Liver (tissue), 10 donors: ENCODE measurements at places on chromosomes 3 and 15.

DNA sequence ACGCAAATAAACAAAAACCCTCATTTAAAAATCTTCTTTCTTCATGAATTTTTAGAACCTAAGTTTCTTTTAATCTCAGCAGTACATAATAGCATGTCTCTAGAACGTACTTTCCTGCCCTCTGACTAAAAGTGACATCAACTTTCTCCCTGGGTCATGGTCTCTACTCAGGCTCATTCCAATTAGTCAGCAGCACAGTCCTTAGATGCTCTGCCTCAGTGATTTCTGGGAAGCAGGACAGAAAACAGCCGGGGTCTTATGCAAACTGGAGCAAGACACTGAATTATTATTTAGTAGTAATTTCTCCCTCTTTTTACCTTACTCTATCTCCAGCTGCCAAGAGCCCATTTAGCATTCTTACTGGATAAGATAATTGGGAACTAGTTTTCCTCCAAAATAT, 365.2 kb downstream of the TUSC7 start:
- no peaks in the 10 kb centered on the region for H3K4me1 ChIP-seq
- H3K27me3 ChIP-seq: no peaks in the 10 kb centered on the region
- H3K27ac ChIP-seq: no peak overlapping the region
- H3K36me3 ChIP-seq: no peaks in the 10 kb centered on the region
- H3K4me3 ChIP-seq: no peak overlapping the region

DNA sequence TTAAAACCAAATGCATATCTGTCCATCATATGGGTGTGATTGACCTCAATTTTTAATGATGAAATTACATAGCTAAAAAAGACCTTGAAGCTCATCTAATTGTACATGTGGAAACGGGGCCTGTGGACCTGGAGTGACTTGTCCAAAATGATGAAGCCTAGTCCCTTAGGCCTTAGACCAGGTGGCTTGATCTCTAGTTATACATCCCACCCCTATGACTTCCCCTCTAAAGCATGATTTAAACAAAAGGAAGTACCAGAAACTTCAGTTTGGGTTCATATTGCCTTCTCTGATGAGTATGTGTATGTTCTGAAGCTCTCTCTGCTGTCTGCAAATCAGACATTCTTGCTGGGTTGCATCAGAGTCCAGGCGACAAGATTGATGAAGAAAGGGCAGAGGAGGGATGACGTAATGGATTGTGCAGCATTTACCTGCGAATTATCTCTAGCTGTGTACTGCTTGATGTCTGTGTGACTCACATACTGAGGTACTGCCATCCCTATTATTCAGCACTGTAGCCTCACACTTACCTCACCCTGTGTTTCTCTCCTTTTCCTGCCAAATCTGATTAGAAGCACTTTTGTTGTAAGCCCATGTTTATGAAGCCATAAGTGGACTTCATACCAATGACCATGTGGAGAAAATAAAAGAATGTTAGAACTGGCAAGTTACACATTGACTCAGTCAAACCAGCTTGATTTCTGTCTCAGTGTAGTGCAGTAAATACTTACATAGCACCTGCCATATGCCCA, 111.5 kb downstream of the FILIP1L start:
- DNase-seq: no peak
- no peaks in the 10 kb centered on the region for H3K4me1 ChIP-seq
- no peak overlapping the region for H3K27ac ChIP-seq
- no peaks in the 10 kb centered on the region for H3K27me3 ChIP-seq
- H3K36me3 ChIP-seq: no peaks in the 10 kb centered on the region

- no peak for DNase-seq
- H3K4me3 ChIP-seq: no peak overlapping the region
- H3K27me3 ChIP-seq: no peaks in the 10 kb centered on the region
- H3K4me1 ChIP-seq: no peaks in the 10 kb centered on the region
- H3K27ac ChIP-seq: no peak overlapping the region
- no peaks in the 10 kb centered on the region for H3K36me3 ChIP-seq
Observed at GRCh38 chr3:179872842-179873241, 163.9 kb downstream of the PEX5L start.

DNA sequence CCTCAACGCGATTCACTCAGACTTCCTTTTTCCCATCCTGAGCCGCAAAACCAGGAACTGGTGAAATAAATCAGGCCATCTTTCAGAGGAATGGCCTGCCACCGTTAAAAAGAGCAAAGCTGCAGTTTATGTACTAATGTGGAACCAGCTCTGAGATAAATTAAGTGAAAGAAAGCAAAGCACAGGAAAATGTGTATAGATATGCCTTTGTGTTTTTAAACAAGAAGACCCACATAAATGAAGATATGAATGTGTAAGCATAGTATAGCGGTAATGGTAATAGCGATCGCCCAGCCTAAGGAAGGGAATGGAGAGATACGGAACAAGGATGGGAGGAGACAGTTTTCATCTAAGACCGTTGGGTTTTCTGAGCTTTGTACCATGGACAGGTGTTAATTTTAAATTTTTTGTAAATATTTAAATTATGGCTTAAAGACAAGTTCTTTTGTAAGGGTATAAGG, 30.8 kb upstream of the RPN1 start:
- H3K36me3 ChIP-seq: no peaks in the 10 kb centered on the region
- H3K27me3 ChIP-seq: no peaks in the 10 kb centered on the region
- H3K27ac ChIP-seq: peak overlapping the region; percentile 95
- H3K4me1 ChIP-seq: peaks cover 3% of the 10 kb centered on the region

DNA sequence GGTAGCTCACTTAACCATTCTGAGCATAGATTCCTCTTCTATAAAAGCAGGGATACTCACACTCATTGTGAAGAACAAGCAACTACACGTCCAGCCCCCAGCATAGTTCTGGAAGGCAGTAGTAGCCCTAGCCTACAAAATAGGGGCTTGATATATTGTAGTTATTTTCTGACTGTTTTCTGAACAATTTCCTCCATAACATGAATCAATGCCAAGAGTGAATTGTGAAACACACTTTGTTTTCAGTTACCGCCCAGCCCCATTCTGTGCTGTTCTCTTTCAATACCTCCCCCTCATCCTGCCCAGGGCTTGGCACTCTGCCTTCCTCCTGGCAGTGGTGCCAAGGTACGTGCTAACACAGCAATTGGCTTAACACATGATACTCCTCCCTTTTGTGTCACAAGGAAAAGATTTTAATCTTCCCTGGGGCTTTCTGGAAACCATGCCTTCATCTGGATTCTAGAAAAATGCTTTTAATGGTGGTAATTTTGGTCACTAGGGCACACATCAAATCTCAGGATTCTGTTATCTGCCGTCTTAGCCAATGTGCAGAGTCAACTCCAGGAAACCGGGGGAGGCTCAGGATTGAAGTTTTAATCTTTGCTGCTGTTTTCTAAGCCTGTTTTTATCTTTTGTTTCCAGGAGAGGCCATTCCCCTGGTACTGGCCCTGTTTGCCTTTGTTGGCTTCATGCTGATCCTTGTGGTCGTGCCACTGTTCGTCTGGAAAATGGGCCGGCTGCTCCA, 37.2 kb downstream of the IL20RB start:
- H3K27me3 ChIP-seq: no peaks in the 10 kb centered on the region
- DNase-seq: no peak
- H3K4me3 ChIP-seq: no peak overlapping the region

GRCh38 chr3:134359121-134360010, 14.9 kb downstream of the AMOTL2 start:
- H3K27me3 ChIP-seq: no peaks in the 10 kb centered on the region
- no peak overlapping the region for H3K4me3 ChIP-seq
- H3K36me3 ChIP-seq: peaks cover 14% of the 10 kb centered on the region
- DNase-seq: no peak
- H3K4me1 ChIP-seq: peaks cover 34% of the 10 kb centered on the region

DNA sequence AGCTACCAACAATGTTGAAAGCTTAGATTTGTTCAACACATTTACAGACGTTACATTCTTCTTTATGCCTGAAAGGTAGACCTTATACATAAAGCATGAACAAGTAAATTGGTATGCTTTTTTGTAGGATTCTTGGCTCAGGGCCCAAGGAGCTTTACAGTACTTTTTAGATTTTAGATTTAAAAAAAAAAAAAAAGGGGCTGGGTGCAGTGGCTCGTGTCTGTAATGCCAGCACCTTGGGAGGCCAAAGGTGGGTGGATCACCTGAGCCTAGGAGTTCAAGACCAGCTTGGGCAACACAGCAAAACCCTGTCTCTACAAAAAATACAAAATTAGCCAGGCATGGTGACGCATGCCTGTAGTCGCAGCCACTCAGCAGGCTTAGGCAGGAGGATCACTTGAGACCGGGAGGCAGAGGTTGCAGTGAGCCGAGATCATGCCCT, 39.7 kb downstream of the MEF2A start:
- H3K36me3 ChIP-seq: no peaks in the 10 kb centered on the region
- H3K27ac ChIP-seq: no peak overlapping the region
- H3K4me1 ChIP-seq: peaks cover 3% of the 10 kb centered on the region
- no peak for DNase-seq
- H3K27me3 ChIP-seq: no peaks in the 10 kb centered on the region

DNA sequence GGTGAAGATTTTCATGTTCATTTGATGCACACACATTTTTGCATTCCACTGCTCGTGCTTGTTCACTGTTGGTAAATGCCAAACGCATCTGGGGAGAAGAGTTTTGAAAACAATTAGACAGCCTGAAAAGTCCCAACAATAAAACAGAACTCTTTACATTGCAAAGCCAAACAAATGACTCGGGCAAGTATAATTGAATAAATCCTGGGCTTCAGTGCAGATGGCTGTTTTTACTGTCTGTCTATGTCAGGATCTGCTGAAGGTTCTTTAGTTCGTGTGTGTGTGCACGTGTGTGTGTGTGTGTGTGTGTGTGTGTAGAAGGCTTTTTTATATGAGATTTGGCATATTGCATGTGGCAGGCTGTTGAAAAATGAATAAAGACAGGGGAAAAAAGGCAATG, 277.5 kb upstream of the CDIN1 start:
- H3K27me3 ChIP-seq: no peaks in the 10 kb centered on the region
- no peak for DNase-seq
- no peak overlapping the region for H3K27ac ChIP-seq
- H3K4me1 ChIP-seq: no peaks in the 10 kb centered on the region
- no peak overlapping the region for H3K4me3 ChIP-seq
- no peaks in the 10 kb centered on the region for H3K36me3 ChIP-seq

- no peaks in the 10 kb centered on the region for H3K27me3 ChIP-seq
- H3K4me3 ChIP-seq: no peak overlapping the region
- H3K27ac ChIP-seq: no peak overlapping the region
- no peak for DNase-seq
Observed at GRCh38 chr3:54968546-54969172, 40.8 kb upstream of the LRTM1 start.

- H3K27me3 ChIP-seq: no peaks in the 10 kb centered on the region
- no peak overlapping the region for H3K27ac ChIP-seq
- DNase-seq: no peak
- H3K4me1 ChIP-seq: no peaks in the 10 kb centered on the region
Observed at GRCh38 chr3:108152274-108152673, 61.4 kb upstream of the CD47 start.

DNA sequence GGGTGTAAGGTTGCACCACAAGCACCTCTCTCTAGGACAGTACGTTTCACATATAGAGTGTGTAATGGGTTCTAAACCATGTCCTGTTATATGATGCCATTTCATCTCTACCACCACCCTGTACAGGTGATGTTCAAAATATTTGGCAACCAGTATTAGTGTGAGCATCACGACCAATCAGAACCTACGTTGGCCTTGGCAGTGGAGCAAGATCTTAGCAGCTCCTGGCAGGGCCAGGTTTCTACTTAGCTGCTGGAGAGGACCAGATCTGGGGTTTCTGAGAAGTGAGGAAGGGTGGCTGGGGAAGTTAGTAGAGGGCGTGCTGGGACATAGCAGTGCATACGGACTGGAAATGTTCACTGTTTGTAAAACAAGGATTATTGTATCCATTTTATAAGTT, 23.1 kb upstream of the MITF start:
- no peaks in the 10 kb centered on the region for H3K4me1 ChIP-seq
- peaks cover 2% of the 10 kb centered on the region for H3K27me3 ChIP-seq
- H3K36me3 ChIP-seq: no peaks in the 10 kb centered on the region
- no peak for DNase-seq
- H3K4me3 ChIP-seq: no peak overlapping the region

DNA sequence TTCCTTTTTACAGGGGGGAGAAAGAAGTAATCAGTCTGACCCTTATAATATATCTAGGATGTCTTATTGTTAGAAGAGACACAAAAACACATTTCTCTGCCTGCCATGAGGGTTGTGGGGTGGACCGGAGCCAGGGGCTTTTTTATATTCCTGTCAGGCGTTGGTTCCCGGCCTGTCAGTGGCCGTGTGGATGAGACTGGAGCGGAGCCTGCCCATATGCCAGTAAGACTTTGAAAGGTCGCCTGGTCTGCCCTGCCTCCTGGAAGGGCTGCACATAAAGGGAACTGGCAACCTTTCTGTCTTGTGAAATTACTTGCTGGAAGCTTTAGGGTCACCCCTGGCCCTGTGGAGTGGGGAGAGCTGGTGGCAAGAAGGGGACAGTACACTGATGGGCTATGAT, 34.7 kb downstream of the MAP3K13 start:
- DNase-seq: no peak
- no peak overlapping the region for H3K27ac ChIP-seq
- H3K4me3 ChIP-seq: no peak overlapping the region
- no peaks in the 10 kb centered on the region for H3K4me1 ChIP-seq
- no peaks in the 10 kb centered on the region for H3K36me3 ChIP-seq
- H3K27me3 ChIP-seq: no peaks in the 10 kb centered on the region

DNA sequence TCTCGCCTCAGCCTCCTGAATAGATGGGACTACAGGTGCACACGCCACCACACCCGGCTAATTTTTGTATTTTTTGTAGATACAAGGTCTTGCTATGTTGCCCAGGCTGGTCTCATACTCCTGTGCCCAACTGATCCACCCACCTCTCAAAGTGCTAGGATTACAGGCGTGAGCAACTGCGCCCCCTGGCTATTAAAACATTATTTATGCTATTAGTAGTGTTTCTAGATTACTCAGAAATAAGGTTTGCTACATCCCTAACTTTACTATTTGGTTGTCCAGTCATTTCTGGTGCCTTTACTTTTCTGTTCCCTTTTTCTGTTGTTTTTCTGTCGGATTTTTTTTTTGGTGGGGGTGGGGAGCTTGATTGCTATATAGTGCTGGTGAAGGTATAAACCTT, 393.6 kb upstream of the TPM1 start:
- H3K36me3 ChIP-seq: no peaks in the 10 kb centered on the region
- H3K27ac ChIP-seq: no peak overlapping the region
- no peaks in the 10 kb centered on the region for H3K4me1 ChIP-seq

DNA sequence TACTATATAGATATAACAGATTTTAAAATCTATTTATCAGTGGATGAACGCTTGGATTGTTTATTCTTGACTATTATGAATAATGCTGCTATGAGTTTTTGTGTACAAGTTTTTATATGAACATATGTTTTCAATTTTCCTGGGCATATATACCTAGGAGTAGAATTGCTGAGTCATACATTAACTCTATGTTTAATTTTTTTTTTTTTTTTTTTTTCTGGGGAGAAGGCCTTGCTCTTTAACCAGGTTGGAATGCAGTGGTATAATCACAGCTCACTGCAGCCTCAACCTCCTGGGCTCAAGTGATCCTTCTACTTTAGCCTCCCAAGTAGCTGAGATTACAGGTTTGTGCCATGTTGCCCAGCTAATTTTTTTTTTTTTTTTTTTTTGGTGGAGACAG, 9.1 kb downstream of the CIDEC start:
- no peak for DNase-seq
- H3K27me3 ChIP-seq: no peaks in the 10 kb centered on the region
- H3K4me3 ChIP-seq: no peak overlapping the region
- no peak overlapping the region for H3K27ac ChIP-seq
